ENCODE measurements at places on chromosomes 2 and 18.
A peak's percentile ranks its signal among the peaks of the same experiment; 100 is the strongest.

GRCh38 chr18:12306752-12307700 is 1.0 kb upstream of the TUBB6 start:
- peak; percentile 82 for DNase-seq

DNA sequence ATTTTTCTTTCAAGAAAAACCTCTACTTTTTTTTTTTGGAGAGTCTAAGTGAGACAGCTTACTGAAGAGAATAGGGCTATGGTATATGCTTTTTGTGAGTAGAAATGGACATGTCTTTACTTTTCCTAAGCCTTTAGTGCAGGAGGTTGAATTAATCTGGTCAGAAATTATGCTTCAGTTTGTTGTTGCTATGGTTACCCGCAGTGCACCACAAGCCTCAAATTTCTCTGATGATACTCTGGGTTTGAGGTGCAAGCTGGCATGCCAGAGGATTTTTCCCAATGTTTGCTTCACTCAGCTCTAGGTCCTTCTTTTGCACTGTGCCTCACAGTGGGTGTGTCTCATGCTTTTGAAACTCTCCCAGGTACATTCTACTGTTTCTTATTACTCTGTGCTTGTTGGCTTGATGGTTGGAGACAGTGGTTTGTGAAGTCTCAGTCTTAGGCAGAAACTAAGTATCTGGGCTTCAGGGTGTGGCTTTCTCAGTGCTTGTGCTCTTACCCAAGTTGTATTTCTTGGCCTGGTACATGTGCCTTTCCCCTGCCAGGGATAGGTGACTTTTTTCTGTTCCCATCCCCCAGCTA is 278.3 kb downstream of the RBM43 start:
- no peak for DNase-seq

DNA sequence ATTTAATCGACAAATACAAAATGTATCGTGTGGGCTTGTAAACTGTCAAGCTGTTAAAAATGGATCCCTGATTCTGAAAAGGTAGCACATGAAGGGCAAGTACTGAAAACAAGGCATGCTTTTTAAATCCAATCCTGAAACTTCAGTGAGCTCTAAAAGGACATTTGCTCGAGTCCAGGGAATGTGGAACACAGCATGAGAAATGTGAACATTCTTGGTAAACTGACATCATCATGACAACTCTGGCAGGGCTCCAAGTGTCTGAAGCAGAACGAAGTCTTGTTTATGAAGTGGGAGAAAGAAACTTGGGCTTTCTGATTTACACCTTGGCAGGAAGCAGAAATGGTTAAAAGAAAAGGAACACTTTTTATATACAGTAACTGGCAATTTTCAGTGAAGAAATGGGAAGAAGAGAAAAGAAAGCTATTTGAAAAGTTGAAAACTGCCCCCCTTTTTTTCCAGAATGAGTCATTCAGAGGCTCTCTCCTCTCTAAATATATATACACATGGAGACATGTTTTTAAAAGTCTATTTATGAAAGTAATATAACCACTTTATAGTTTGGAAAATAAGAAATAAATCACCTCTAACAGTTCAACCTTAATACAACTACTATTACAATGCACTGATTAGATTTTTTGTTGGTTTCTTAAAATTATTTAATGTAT is 120.8 kb downstream of the GAREM1 start:
- DNase-seq, result peak; percentile 99

DNA sequence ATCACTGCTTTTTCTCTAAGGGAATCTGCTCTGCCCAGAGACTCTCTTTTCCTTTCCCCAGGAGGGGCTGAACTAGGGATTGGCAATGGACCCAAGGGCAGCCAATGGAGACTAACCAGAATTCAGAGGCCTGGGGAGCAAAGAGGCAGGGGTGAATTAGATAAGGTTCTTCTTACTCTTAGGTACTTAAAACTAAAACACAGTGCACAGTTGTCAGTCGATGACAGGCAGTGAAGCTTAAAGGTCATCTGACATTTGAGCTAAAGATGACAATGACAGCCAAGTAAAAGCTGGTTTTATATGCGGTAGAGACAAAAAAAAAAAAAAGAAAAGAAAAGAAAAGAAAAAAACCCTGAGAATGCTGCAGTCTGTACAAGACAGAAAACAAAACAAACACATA is 57.8 kb downstream of the HIBCH start:
- no peak for DNase-seq

GRCh38 chr2:177900082-177900481 is 172.5 kb downstream of the PDE11A start:
- DNase-seq, result no peak

- no peak for DNase-seq
Measured at GRCh38 chr2:170148161-170148560, 29.8 kb upstream of the MYO3B start.
